ENCODE measurements at places on chromosomes 12 and 14. TPM values are rescaled to one million over a fixed set of nuclear protein-coding genes. Genes with fewer than 3 reads are reported as not detected.

- DNase-seq, result no peak
Observed at GRCh38 chr14:64563696-64564095, 13.9 kb downstream of the PPP1R36 start.

DNA sequence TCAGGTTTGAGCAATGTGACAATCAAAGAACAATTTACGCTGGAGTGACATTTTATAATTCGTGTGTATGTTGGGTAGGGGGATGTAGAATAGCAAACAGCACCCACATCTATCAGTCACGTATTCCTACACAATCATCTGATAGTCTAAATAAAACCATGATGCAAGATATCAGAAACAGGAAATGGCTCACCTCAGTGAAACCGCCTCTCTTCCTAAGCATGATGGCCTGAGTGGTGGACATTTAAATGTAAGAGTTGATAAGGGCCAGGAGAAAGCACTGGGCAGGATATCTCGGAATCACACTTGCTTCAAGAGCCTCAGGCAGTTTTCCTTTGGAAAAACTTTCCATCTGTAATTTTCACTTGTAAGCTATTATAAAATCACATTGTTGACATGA, 128.2 kb downstream of the GRIP1 start:
- DNase-seq, result no peak

GRCh38 chr12:23813206-23813605, 136.3 kb downstream of the SOX5 start:
- DNase-seq, result no peak

DNA sequence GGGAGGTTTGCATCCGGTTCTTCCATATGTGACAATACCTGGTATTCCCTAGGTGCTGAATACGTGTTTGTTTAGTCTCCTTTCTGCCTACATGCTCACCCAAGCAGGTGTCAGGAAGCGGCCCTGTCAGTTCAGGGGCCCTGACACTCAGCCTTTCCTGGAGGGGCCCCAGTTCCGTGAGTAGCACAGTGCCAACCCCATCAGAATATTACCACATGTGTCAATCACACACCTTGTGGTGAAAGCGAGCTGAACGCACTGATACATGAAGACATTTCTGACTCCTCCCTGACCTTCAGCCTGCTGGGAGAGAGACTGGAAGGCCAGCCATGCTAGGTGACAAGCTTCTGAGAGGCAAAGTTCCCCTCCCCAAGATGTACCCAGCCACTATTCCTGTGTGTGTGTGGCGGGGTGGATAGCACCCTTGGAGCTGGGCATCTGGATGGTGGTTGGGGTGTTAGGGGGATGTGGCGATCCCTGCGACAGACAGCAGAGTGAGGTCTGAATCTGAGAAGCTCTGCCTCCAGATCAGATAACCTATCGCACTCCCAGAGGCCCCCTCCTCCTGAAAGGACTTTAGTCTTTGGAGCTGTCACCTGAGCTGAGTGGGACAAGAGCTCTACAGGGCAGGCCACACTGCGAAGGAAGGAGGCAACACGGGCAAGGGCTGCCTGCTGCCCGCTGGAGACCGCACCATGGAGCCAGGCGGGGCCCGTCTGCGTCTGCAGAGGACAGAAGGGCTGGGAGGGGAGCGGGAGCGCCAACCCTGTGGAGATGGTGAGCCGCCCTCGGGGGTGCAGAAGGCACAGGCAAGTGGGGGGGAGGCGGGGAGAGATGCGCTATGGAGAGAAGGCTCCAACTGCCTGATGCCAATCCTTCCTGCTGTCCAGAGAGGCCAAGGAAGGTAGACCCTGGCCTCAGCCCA, at the start of gene SOAT2:
TSS of gene SOAT2 (plus strand) at position 604 of the 925 bp plus-strand sequence. CDS start at position 696, 92 bp downstream.
- no peak for DNase-seq

DNA sequence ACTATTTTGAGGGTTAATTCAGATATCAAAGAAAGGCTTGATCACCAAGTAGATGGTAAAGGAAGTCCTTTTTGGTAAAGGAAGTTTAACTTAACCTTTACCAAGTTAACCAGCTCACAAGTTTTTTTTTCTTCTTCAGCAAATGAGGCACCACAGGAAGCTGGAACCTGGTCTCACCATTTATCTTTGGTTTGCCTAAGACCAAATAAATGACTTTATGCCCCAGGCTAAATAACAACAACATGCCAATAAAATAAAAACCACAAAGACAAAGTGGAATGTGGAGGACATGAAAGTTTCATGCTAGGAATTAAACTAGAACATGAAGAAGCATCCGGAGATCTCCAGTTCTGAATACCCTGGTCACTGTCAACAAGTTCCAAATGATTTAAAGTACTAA, 116.8 kb upstream of the PRICKLE1 start:
- no peak for DNase-seq

GRCh38 chr14:104274806-104275205, 136.4 kb downstream of the KIF26A start:
- DNase-seq, result no peak

GRCh38 chr12:34392741-34393085, 370.4 kb downstream of the ALG10 start:
- DNase-seq, result no peak

DNA sequence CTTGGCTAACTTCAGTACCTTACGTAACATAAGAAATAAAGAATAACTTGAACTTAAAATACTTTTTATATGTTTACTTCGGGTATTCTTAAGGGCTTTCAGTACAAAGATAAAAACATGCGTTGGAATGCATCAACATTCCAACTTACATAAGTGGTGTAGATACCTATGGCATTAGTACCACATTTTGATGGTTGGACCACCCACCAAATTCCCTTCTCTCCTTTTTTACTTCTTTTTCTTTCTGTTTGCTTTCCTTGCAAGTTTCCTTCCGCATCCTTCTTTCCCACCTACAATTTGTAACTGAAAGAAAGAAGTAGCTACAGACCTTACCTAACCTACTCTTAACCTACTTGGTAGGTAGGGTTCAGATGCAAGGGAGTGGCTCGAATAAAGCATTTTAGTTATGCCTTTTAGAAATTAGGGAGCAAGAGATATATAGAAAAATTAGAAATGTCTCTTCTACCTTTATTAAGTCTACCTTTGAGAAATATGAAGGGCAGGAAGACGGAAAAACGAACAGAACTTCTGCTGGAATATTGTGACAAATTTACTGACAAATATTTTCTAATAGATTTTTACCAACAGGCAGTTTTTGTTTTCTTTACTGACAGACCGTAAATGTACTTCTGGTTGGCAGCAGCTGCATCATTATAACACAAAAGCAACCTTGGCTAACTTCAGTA, 2.1 kb upstream of the ARHGAP5 start:
- DNase-seq, result no peak

- DNase-seq, result no peak
Observed at GRCh38 chr14:28782301-28782700, 15.7 kb downstream of the FOXG1 start.

GRCh38 chr12:9039397-9039977, 50.1 kb downstream of the KLRG1 start:
- no peak for DNase-seq

- DNase-seq, result no peak
Observed at GRCh38 chr12:25864306-25865276, 93.9 kb upstream of the RASSF8 start.

DNA sequence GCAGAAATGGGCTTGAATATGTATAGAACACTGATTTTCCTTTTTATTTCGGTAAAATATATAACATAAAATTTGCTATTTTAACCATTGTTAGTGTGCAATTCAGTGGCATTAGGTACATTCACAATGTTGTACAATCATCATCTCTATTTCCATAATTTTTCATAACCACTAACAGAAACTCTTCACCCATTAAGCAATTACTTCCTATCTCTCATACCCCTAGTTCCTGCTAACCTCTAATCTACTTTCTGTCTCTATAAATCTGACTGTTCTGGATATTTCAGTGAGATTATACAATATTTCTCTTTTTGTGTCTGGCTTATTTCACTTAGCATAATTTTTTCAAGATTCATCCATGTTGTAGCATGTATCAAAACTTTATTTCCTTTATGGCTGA, 8.9 kb upstream of the RNF212B start:
- no peak for DNase-seq

The PRB3 gene
- total RNA-seq, result not detected

The ANKRD33 gene
- total RNA-seq, result not detected

The TNS2 gene
- 14.2 TPM for total RNA-seq

The TAS2R31 gene
- total RNA-seq, result 2.1 TPM

The CLECL1 gene
- not detected for total RNA-seq
